Activated naive CD4-positive, alpha-beta T cell (primary cell): ENCODE measurements at places on chromosomes 3 and 15.

DNA sequence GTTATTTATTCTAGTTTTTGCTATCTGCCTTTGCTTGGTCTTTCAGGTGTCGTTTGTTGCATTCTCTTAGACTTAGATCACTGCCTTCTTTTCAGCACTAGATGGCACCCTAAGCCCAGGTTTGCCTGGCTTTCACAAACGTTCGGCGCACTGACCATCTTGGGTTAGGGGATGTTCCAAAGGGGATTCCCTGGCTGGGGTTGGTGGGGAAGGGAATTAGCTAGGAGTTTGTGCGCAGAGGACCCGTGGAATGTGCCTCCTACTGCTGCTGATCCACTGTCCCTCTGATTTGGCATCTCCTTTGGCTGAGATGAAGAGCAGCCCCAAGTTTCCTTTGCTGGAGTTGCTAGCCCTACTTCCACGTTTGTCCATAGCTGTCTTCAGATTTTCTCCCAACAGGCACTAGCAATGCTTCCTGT is 33.9 kb downstream of the PFN2 start:
- DNase-seq, result no peak

GRCh38 chr15:75532413-75533250 is 46.5 kb downstream of the PTPN9 start:
- no peak for DNase-seq

GRCh38 chr3:104106276-104106675 is 1260.4 kb upstream of the ALCAM start:
- no peak for DNase-seq

- no peak for DNase-seq
Observed at GRCh38 chr3:56019490-56020146, 448.6 kb downstream of the ERC2 start.

DNA sequence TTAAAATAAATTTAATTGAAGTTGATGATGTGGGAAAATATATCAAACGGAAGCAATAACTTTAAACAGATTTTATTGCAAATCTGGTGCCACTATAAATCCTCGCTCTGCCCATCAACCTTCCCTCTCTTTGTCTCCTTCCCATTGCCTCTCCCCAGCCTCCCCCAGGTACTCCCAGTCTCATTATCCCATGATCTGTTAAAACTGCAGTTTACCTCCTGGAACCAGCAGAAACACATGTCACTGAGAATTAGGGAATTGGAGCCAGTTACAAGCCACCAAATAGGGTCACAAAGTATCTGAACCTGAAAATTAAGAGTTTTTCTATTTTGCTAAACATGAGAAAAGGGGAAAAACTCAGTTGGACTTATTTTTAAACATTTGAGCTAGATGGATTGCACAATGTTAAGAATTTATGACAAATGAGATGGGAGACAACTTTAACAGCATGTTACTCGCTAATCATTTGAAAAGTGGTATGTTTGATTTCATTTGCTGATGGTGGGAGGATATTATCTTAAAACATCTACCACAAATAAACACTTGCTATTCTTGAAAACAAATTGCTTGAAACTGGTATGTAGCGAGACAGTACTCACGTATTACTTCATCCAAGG is 2.4 kb downstream of the PLCH1 start:
- no peak for DNase-seq
